Naive thymus-derived CD4-positive, alpha-beta T cell (primary cell): ENCODE measurements at places on chromosomes 1 and 21.

- no peak for DNase-seq
Measured at GRCh38 chr21:30206551-30207251, 9.2 kb downstream of the CLDN8 start.

- peak; percentile 50 for DNase-seq
Measured at GRCh38 chr1:30757352-30758120, at the start of gene LAPTM5. Gene LAPTM5, minus strand, starts transcription at chr1:30757774. Its CDS starts 29 bp downstream, at chr1:30757745.

GRCh38 chr1:153866045-153866850 lies 56.5 kb downstream of the GATAD2B start:
- DNase-seq = no peak

GRCh38 chr1:220565670-220566069 lies 37.7 kb downstream of the MARK1 start:
- no peak for DNase-seq

- no peak for DNase-seq
Measured at GRCh38 chr1:174954671-174955669, 44.8 kb upstream of the CACYBP start.

DNA sequence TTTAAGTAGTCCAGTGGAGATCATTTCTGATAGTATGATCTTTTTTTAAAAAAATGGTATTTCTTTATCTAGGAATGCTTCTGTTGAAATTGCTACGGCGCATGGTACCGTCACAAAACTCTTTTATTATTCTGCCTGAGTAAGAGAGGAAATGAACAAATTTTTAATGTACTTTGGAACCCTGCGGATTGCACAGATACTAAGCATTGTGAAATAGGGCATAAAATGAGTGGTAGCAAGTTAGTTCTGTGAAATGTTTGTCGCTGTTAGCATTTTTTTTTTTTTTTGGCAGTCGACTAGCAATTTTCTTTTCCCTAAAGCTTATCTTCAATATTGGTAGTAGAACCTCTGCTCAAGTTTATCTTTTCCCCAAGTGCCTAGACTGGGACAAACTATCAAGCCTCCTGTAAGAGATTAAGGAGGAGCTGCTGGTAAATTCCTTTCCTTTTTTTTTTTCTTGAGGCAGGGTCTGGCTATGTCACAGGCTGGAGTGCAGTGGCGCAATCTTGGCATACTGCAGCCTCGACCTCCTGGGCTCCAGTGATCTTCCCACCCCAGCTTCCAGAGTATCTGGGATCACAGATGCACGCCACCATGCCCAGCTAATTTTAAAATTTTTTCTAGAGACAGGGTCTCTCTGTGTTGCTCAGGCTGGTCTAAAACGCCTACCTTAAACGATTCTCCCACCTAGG lies 2.2 kb downstream of the ITSN1 start:
- no peak for DNase-seq

DNA sequence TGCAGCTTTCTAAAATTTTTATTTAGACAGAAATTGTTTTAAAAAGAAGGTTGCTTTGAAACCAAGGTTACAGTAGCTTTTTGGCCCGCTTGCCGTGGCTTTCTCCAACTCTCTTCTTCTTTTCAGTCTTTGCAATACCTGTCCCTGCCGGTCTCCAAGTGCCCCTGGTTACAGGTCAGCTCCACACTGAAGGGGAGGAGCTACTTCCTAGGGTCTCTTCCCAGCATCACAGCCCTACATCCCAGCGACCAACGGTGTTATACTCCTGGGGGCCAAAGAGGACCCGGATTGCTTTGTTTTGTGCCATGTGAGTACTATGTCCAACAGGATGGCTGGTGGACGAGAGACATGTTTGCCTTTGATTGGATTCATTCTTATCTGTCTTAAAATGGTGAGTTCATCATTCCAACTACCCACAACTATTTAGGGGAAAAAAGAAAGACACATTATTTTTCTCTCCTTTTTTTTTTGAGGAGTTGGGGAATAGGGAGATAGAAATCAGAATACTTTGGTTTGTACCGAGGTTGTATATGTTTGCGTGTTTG lies at the start of gene FNDC7:
Gene FNDC7 (plus strand): TSS at position 303 of the 545 bp plus-strand sequence. CDS start 26 bp downstream, at position 329.
- DNase-seq = no peak

DNA sequence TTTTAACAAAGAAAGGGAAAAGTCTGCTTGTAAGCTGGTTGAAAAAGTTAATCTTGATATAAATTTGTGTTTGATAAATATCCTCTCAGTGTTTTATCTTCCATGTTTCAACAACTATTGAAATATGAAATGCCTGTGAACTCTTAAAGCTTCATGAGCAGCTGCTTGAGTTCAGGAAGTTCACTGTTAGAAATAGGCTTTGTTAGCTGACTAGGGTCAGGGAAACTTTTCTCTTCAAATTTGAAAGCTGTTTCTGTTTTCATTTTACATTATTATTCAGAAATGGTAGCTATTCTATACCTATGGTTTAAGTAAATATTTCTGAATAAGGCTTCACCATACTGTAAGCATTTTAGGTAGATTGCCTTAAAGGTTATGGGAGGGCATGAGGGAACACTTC lies 191.7 kb downstream of the HS2ST1 start:
- DNase-seq = no peak

DNA sequence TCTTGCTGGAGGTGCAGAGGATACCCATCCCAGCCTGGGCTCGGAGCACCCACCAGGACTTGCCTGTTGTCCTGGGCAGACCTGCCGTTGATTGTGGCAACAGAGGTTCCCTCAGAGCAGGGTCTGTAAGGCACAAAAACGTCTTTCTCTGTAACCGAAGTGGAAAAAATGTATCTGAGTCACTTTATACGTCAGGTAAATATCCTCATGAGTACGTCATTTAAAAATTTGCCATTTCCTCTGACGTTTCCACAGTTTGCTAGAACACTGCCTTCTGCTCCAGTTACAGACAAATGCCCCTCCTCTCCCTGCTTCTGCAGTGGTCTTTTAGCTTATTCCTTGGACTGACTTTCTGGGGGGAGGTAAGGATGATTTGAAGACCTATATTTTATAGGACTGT lies 326.8 kb downstream of the HHAT start:
- DNase-seq = no peak

- DNase-seq = no peak
Measured at GRCh38 chr1:229170274-229170673, 100.6 kb upstream of the RAB4A start.

GRCh38 chr1:33996281-33996680 lies 132.4 kb downstream of the HMGB4 start:
- no peak for DNase-seq

- DNase-seq = no peak
Measured at GRCh38 chr1:93874025-93874651, 4.9 kb downstream of the DNTTIP2 start.

DNA sequence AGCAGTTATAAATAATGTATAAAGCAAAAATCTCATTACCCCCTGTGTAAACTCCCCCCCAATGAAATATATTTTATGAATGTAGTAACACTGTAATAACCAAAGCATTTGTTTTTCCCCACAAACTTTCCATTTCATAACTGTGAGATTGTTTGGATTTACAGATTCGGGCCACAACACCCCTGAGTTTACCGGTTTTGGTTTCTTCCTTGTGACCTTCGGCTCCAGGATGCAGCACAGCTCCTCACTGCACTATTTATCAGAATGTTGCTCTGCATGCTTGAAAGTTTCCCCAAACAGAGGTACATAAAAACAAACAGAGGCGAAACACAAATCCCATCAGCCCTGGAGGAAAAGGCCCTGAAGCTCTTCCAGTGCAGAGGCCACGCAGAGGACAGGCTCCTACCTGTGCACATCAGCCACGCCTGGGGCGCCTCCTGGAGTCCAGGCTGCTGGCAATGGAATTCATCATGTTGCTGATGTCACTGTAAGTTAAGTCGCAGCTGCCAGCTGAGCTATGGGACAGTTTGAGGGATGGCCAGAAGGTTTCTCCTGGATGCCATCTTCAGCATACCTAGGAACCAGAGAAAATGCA lies 122.0 kb downstream of the LMO4 start:
- DNase-seq = no peak

- DNase-seq = no peak
Measured at GRCh38 chr1:90580176-90580575, 136.9 kb downstream of the BARHL2 start.

DNA sequence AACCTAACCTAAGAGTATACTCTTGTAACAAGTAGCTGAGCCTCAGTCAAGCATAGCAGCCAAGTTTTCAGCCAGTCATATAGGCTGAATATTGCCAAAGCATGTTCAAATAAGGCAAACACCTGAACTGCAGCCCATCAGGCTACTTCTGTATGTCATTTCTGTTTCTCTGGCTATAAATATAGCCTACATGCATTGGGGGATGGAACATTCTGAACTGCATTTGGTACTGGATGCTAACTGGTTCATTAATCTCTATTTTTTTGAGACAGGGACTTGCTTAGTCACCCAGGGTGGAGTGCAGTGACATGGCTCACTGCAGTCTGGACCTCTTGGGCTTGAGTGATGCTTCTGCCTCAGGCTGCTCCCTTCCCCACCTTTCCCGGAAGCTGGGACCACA lies 37.3 kb downstream of the MAST2 start:
- no peak for DNase-seq

GRCh38 chr21:37800456-37801061 lies 115.7 kb downstream of the KCNJ6 start:
- no peak for DNase-seq

DNA sequence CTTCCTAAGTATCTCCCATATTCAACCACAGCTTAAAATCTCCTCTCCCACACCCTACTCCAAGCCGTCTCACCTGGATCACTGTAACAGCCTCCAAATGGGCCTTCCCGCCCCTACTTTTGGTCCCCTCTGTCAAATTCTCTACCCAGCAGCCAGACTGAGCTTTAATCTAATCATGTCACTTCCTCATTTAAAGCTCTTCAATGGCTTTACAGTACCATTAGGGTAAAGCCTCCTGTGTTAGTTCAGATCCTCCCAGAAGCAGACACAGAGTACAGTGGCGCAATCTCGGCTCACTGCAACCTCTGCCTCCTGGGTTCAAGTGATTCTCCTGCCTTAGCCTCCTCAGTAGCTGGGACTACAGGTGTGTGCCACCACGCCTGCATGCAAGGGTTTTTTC lies 46.8 kb upstream of the PSEN2 start:
- no peak for DNase-seq

GRCh38 chr21:44949161-44949778 lies 9.4 kb downstream of the SLX9 start:
- no peak for DNase-seq

DNA sequence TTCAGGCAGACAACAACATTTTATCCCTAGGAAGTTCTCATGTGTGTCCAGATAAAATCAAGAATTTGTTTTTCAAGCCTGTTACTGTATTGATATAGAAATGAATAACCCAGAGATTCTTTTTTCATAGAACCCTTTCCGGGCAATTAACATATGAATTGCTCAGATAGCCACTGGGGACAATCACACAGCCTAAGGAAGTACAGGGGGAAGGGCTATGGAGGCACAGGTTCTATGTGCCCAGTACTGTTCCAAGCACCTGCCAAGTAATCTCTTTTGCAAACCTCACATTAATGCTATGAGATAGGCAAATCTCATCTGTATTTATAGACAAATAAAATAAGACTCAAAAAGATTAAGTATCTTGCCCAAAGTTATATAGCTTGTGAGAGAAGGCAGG lies 84.9 kb downstream of the NTNG1 start:
- DNase-seq = no peak

GRCh38 chr1:71270394-71270915 lies 189.6 kb upstream of the ZRANB2 start:
- DNase-seq = no peak

DNA sequence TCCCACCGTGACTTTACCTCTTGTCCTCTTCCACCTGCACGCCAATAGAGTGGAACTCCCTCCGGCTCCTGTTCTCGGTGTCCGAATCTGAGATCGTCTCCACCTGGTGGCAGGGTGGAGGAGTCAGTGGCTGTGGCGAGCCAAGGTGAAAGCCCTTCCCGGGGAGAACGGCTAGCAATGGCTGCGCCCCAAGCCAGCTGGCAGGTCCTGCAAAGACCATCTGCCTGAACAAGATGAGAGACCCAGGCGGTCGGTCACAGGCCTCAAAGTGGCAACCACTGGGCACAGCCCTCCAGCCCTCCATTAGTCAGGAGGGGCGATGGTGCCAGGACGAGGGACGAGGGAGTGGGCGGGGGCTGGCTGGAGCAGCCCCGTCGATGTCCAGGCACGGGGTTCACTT lies 25.4 kb upstream of the SMIM12 start:
- no peak for DNase-seq

GRCh38 chr1:108051631-108052377 lies 86.8 kb upstream of the VAV3 start:
- no peak for DNase-seq

GRCh38 chr1:182672487-182672836 lies 11.9 kb downstream of the RGS8 start:
- DNase-seq = no peak

DNA sequence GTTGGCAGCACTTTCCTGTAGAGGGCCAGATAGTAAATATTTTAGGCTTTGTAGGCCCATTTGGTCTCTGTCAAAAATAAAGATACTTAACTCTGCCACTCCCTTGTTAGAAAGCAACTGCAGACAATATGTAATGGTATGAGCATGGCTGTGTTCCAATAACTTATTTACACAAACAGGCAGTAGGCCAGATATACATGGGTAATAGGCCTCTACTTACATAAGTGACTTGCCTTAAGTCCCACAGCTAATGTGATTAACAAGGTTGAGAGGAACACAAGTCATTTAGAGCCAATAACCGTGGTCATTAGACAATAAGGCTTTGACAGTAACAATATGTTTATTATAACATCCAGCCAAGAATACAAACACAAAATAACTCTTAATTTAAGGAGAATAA lies 17.4 kb downstream of the CCT8 start:
- DNase-seq = no peak

DNA sequence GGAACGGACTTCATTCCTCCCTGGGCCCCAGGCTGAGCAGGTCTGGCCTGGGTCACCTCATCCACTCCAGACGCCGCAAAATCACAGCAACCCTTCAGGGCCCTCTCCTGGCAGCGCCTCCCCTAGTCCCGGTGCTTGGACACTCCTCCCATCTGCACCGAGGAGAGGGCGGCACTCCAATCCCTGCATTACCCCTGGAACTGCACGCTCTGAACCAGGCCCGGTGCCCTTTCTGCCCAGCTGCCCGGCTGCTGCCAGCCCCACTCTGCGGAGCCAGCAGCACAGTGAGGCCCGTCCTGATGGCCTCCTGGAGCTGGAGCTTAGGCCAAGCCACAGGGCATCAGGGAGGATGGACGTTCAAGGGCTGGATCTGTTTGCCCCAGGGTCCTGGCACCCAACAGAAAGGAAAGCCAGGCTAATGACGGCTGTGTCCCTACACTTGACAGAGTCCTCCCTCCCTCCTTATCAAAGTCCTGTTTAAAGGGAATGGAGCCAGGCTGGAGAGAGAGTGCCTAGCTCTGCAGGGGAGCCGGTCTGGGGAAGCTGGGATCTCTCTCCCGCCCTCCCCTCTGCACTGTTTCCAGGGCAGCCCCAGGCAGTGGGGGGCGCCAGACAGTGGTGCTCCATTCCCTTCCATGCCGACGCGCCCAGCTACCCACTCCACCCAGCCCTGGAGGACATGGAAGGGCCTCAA lies 12.7 kb downstream of the COL6A2 start:
- no peak for DNase-seq

DNA sequence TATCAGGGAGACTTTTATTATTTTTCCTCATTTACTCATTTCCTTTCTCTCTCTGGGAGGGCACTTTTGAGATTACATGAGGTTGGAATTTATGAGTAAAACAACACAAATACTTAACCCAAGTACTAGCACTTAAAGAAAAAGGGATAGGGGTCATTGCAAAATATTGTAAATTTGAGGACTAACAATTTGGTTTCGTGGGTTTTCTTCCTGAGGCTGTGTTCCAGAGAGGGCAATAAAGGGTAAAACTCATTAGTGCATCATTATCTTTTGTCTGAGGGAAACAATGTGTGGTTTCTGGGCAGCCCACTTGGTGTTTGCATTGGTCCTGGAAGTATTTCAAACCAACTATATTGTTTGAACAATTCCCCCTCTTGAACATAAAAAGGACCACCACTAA lies 96.5 kb downstream of the GREM2 start:
- no peak for DNase-seq

GRCh38 chr1:205072286-205072685 lies 12.0 kb downstream of the TMEM81 start:
- no peak for DNase-seq
